ENCODE measurements at places on chromosomes 16 and 17.
A peak's percentile ranks its signal among the peaks of the same experiment; 100 is the strongest.

- no peak for DNase-seq
These were observed 822.5 kb downstream of the KCNJ18 start for GRCh38 chr17:22514767-22515320.

DNA sequence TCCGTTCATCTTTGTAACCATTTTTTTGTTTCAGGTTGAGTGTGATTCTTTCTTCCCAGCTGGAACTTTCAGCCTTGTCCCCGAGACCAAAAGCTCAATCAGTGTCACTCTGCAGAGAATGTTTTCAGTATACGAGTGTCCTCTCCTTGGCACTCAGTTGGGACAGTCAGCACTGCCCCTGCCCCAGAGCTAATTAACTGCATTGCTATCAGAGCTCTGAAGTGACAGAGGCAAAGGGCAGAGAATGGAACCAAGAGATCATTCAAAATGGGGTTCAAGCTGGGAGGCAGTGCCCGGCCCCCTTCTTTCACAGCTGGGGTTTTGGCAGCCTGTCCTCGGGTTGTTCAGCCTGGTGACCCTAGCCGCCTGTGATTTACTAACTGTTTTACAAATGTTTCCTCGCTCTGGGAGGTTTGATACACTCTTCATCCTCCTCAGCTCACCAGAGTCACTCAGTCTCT is 195.9 kb upstream of the TBX2 start:
- no peak for DNase-seq

DNA sequence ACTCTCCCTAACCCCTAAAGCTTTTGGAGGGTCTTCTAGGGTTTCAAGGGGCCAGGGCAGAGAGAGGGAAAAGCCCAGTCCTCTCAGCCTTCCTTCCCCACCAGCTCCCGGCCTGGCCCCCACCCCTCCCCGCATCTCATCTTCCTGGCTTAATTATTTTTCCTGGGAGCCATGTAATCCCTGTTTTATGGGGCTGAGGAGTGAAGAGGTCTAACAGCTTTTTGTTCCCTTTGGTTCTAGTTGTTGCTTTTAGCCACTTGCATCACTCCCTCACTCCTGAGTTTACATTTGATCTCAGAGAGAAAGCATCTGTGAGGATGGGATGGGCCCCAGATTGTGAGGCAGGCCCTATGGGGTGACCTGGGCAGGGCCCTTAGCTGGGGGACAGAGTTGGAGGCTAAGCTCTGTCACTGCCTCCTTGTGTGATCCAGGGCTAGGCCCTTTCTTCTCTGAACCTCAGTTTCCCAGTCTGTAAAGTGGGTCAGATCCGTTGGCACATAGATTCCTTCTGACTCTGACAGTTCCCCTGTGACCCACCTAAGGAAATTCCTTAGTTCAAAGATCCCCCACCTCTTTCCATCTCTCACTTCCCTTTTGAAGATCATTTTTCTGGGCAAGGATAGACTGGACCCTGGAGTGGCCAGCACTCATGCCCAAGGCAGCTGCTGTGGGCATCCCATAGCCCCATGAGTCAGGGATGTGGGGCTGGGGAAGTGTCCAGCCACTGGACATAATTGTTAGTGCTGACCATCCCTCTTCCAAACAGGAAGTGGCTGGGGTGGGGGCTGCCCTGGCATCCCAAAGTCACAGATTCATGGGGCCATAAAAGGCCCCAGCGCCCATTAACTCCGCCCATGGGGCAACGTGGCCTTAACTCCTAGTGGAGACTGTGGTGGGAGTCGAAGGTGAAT is 20.1 kb downstream of the UNC119 start:
- no peak for DNase-seq

- DNase-seq, result no peak
These were observed 29.7 kb upstream of the GFOD2 start for GRCh38 chr16:67748834-67749233.

- DNase-seq, result no peak
These were observed 30.2 kb upstream of the RASD1 start for GRCh38 chr17:17526369-17526768.

DNA sequence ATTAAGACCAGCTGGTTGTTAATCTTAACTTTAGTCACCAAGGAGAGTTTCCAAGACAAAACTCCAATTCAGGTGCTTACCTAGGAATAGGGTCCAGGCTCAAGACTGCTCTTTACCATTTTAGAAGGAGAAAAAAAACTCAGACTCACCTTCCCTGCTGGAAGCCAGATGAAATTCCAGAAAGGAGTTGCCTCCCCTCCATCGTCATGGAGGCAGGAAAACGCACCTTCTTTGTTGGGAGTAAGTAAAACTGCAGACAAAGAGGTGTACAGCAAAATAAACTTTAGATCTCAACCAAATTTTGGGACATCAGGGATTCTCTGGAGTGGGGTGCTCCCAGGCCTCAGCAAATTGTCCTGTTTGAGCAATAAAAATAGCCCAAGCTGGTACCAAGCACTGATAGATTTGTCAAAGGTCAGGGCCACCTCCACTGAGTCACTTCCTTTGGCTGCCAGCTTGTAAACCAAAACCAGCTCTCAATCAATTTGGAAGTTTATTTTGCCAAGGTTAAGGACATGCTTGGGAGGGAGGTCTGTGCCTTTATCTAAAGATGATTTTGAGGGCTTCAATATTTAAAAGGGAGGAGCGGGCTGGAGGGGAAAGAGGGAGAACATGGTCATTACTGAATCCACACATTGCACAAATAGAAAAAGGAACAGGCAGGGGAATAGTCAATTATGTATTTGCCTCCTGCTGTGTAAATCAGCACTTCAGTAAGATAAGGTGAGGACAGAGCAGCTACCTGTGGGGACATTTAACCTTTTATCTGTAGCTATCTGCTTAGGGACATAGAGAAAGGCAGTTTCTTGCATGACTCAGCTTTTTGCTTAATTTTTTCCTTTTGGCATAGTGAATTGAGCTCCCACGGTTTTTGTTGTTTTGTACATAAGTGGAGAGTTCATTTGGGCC is 1.5 kb upstream of the ALDH3A2 start:
- DNase-seq, result no peak

DNA sequence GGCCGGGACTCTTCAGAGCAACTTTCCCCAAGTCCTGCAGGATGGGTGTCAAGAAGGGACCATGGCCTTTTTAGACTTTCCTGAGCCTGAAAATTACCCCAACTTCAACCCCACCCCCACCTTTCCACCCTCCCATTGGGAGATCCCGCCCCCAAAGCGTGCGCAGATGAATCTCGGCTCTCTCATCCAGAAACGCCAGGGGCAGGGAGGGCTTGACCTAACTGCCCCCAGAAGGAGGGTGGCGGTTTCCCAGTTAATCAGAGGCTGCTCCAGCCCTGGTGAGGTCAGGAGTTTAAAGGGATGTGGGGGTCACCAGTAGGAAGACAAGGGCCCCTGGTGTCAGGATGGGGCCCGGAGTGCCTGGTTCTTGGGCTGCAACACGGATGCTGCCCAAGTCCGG is 480 bp downstream of the KIF19 start:
- DNase-seq, result no peak

- no peak for DNase-seq
These were observed 5.8 kb downstream of the FOXL1 start for GRCh38 chr16:86584071-86584685.

DNA sequence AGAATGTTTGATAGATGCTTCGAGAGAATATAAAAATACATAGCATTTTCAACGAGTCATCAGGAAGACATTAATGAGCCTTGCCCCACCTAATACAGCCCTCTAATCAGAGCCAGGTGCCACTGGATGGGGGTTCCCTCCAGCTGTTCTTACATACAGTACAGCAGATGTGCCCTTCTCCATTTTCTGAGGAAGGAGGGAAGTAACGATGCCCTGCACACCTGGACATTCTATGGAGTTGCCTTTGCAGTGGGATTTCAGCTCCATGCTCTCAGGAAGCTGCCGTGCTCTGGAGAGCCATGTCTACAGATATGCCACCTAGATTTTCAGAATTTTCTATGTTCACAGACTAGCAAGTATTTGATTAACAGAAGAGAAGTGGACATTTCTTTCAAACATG is 36.3 kb downstream of the CDRT15 start:
- DNase-seq, result no peak

DNA sequence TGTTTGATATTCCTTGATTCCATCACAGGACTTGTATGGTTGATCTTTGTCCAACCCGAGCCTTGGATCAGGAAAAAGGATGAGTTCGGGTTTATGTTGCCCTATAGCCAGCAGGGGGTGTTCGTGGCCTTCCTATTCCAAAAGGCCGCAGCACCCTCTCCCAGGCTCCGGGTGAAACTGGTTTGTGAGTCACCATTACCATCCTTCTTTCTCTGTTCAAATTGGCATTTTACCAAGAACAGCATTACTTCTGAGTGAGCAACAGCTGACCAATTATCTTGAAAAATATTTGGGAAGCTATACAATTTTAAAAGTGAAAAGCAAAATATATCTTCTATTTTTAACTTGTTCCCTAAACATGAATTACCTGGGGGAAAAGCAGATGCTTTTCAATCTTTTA is 24.3 kb upstream of the KRT20 start:
- peak; percentile 67 for DNase-seq

GRCh38 chr17:76000016-76000754 is 470 bp upstream of the CDK3 start:
- DNase-seq, result peak; percentile 81

- no peak for DNase-seq
These were observed 578 bp downstream of the MYCBPAP start for GRCh38 chr17:50508573-50509460.

- DNase-seq, result no peak
These were observed 49.5 kb upstream of the MEAK7 start for GRCh38 chr16:84553873-84554399.

DNA sequence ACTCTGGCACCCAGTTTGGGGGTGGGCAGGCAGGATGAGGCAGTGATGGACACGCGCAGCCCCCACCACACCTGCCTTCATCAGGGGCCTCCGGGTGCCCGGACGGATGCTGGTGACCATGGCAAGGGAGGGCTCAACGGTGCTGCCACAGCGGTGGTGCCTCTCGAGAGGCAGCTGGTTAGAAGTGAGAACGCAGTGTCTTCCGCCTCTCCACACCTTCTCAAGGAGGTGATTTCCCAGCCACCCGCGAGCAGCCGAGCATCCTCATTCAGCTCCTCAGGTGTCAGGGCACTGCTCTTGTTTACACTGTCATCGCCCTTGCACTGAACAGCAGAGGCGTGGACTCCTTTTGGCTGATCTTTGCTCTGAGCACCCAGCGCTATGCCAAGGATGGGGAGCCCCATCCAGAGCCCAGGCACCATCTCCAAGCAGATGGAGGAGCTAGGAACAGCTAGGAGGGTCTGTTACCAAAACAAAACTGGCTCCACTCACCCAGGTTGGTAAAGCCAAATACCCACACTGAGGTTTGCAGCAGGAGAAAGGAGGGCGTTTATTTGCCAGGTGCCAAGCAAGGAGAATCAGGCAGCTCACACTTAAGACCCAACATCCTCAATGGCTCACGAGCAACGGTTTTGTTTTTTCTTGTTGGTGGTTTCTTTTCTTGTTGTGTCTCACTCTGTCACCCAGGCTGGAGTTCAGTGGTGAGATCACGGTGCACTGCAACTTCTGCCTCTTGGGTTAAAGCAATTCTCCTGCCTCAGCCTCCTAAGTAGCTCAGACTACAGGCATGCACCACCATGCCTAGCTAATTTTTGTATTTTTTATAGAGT is 174.3 kb upstream of the TNRC6C start:
- DNase-seq, result peak; percentile 54

DNA sequence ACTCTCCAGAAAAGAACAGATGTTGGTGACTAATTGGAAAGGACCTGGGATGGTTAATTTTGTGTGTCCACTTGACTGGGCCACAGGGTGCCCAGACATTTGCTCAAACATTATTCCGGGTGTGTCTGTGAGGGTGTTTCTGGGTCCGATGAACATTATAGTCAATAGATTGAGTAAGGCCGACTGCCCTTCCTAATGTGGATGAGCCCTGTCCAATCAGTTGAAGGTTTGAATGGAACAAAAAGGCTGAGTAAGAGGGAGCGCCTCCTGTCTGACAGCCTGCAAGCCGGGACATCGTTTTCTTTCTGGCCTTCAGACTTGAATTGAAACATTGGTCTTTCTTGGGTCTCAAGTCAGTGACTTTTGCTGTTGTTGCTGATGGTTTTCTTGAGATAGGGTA is 22.8 kb upstream of the ITPRIPL2 start:
- DNase-seq, result no peak

- DNase-seq, result peak; percentile 71
These were observed 34.4 kb upstream of the PRKCB start for GRCh38 chr16:23801378-23801777.

DNA sequence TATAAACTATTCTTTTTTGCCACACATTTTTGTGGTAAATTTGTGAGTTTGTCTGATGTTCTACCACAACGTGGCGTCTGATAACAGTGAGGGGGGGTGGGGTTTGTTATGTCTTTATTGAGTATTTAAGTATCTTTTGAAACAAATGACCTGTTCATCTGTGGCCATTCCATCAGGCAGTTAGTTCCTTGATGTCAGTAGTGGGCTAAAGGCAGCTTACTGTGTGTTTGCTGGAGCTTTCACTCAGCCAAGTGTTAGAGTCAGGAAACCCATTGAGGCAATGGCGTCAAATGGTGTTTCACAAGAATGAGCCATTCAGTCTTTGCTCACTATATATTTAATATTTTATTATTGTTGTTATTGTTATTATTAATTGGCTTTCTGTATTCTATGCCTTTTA is 28.0 kb downstream of the NQO1 start:
- no peak for DNase-seq

DNA sequence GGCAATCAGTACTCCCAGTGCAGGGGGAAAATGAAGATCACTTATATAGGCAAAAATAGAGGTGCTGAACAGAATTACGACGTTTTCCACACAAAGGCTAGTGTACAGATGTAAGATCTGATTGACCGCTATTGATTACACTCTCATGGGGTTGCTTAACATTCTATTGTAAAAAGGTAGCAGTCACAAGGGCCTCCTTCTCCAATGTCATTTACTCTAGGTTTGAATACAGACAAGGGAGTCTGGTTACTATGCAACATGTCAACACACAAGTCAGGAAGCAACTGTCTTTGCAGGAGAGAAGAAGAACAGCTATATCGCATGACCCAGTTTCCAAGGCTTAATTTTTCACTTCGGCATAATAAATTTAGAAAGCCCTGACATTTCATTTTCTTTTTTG is 7.9 kb downstream of the KRT37 start:
- no peak for DNase-seq

DNA sequence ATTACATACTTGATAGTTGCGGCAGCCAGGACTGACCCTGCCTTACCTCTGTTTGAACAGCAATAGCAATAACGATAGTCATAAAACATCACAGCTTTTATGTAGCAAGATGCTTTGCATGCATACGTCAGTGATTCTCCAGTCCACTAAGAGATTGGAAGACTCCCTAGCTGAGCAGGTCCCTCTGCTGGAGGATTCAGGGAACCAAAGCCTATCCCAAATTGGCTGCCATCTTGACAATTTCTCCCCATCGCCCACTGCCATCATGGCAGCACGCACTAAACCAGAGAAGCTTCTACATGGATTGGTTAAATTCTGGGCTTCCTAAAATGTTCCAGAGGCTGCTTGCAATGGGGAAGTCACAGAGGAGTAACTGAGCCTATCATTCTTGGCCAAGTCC is 360.6 kb upstream of the XYLT1 start:
- DNase-seq, result no peak

DNA sequence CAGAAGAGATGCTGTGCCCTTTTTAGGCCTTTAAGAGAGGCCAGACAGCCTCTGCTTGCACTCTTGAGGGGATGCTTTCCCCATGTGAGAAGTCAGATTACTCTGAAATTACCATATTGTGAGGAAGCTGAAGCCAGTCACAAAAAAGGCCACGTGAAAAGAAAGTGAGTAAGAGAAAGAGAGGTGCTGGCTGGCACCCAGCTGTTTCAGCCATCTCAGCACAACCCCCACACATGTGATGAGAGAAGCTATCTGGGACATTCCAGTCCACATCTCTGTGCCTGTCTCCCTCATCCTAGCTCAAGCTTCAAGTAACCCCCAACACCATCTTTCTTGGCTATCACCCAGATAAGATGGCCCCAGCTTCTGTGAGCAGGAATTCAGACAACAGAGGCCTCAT is 131.4 kb downstream of the HS3ST2 start:
- no peak for DNase-seq
